ENCODE measurements at places on chromosomes 6 and 20.

DNA sequence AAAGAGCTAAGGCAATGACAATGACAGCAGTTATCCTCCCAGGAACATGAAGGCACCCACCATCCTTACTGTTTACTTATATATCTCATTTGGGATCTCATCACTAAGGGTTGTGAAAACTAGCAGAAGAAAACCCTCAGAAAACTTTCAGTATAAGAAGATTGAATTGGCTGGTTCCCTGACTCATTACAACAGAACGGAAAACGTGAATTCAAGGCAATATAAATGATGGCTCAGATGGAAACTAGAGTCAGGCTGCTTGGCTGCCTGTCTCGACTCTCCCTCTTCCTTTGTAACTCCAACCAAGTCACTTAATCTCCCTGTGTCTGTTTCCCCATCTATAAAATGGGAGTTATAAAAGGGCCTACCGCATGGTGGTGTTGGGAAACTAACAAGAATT is 387.1 kb upstream of the JARID2 start:
- no peak for DNase-seq
- H3K36me3 ChIP-seq = no peaks in the 10 kb centered on the region
- no peak overlapping the region for H3K4me3 ChIP-seq
- H3K27ac ChIP-seq = no peak overlapping the region
- H3K4me1 ChIP-seq = no peaks in the 10 kb centered on the region

DNA sequence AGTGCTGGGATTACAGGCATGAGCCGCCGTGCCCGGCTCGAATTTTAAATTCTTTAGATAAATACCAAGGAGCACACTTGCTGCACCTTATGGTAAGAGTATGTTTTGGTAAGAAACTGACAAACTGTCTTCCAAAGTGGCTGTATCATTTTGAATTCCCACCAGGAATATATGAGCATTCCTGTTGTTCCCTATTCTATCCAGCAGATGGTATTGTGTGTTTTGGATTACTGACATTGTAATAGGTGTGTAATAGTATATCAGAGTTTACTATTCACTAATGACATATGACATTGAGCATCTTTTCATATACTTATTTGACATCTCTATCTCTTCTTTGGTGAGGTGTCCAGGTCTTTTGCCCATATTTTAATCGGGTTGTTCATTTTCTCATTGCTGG is 40.5 kb downstream of the TGM6 start:
- H3K4me1 ChIP-seq = no peaks in the 10 kb centered on the region
- no peak overlapping the region for H3K4me3 ChIP-seq
- H3K27ac ChIP-seq = no peak overlapping the region
- DNase-seq = no peak
- H3K27me3 ChIP-seq = no peaks in the 10 kb centered on the region

DNA sequence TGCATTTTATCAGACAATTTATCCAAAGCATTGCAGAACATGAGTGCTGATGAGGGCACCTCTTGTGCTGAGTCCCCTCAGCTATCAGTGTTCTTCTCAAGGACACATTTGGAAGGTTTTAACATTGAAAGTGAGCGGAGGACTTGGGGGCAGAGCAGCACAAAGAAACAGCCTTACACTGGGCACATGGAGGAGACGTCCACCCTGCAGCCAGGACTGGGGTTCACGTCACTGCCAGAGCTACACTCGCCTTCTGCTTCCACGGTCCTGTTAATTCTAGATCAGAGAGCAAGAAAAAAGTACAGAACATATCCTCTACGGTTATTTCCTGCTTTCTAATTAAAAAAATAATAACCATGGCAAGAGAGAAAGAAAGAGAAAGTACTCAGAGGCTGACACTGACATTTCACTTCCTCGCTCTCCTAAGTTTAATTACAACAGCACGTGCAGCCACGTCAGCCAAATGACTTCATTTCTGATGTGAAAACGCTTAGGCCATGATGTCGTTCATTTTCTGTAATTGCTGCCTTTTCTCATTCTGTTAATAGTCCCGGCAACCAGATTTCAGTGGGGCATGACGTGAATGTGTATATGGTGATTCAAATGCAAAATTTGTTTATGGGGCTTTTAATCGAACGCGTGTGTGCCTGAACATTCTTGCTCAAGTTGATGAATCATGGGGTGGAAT is 5.1 kb downstream of the PRND start:
- peak overlapping the region; percentile 34 for H3K4me3 ChIP-seq
- no peak overlapping the region for H3K27ac ChIP-seq
- H3K36me3 ChIP-seq = no peaks in the 10 kb centered on the region
- DNase-seq = peak; percentile 16

DNA sequence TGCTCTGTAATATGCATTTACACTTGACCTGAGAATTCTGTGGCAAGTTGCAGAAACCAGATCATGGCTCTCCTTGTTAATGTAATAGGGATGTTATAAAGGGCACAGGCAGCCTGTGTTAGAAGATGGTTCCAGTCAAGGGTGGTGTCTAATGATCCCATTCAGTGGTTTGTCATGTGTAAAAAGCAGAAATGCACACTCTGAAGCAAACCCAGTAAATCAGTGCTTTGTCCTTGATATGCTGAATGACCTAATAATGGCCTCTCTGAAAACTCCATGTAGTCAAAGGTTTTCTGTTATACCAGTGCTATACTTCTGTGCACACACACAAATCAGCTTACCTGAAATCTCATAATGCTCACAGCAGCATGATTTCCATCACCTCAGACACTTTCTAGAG is 66.2 kb downstream of the SOBP start:
- no peaks in the 10 kb centered on the region for H3K4me1 ChIP-seq
- no peak for DNase-seq
- H3K27ac ChIP-seq = no peak overlapping the region
- no peak overlapping the region for H3K4me3 ChIP-seq
- no peaks in the 10 kb centered on the region for H3K27me3 ChIP-seq

DNA sequence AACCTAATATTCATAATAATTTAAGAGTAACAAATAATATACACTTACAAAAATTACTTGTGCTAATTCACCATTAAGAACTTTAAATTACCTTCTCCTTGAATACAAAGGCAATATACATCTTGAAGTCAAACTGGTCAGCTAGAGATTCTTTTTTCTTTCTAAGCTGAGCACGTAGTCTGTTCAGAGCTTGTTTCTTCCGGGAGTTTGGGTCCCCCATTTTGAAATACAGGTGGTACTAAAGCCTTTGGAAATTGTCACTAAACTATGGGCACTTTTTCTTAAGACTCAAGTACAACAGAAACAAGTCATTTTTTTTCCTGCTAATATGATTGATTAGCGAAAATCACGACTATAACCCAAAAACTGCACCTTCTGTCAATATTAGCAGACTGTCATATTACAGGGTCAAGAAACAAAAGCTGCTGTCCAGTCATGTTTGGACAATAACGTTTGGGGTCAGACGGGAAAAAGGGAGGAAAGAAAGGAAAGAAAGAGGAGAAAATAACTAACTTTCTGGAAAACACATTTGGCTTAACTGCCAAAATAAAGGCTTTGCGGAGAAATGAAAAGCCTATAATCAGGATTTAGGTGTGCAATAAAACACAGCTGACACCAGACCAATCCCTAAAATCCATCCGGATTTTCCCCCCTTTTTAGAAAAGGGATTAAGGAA is 367 bp downstream of the C6orf62 start:
- H3K36me3 ChIP-seq = peaks cover 7% of the 10 kb centered on the region
- peak overlapping the region; percentile 100 for H3K27ac ChIP-seq
- peaks cover 43% of the 10 kb centered on the region for H3K4me1 ChIP-seq
- H3K4me3 ChIP-seq = peak overlapping the region; percentile 98

- DNase-seq = no peak
- H3K27ac ChIP-seq = no peak within 1 kb of the TSS
- H3K36me3 ChIP-seq = no peaks in the 10 kb centered on the region
- peak within 1 kb of the TSS; percentile 88 for H3K4me3 ChIP-seq
Observed at GRCh38 chr6:167826896-167827582, at the start of gene AFDN. TSS of gene AFDN (plus strand) at chr6:167826911. CDS start at chr6:167827133, 222 bp downstream.

DNA sequence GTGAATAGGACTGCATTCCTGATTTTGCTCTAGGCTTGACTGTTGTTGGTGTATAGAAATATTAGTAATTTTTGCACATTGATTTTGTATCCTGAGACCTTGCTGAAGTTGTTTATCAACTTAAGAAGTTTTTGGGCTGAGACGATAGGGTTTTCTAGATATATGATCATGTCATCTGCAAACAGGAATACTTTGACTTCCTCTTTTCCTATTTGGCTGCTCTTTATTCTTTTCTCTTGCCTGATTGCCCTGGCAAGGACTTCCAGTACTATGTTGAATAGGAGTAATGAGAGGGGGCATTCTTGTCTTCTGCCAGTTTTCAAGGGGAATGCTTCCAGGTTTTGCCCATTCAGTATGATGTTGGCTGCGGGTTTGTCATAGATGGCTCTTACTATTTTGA is 13.4 kb downstream of the HLA-DOB start:
- no peak for DNase-seq
- H3K27me3 ChIP-seq = no peaks in the 10 kb centered on the region
- H3K4me1 ChIP-seq = no peaks in the 10 kb centered on the region
- H3K4me3 ChIP-seq = no peak overlapping the region
- no peaks in the 10 kb centered on the region for H3K36me3 ChIP-seq

DNA sequence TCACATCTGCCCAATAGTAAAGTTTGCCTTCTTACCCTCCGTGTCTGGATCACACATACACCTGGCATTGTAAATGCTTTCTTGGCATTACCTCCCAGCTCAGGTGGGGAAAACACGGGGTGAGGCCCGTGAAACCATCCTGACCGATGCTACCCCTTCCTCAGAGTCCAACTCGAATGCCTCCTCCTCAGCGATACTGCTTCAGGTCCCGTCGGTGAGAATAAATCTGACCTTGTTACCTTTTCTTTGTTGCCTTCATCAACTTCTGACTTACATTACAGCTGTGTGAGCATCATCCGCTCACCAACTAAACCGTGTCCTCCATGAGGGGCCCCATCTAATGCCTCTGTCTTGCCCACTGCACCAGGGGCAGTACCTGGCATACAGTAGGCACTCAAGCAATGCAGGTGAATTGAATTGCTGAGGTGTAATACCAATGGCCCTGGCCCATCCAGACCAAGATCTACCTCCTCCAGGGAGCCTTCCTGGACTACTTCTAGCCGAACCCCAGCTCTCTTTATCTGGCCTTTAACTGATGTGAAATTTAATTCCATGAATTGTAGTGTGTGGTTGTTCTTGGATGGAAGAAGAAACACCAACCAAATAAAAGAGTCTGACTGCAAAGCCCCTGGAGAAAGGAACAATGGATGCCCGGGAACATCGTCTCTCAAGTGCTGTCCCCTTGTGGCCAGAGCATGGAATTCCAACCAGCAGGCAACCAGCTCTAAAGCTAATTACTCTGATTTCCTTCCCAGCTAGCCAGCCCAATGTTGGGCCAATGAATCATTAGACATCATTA is 141.5 kb downstream of the ANKRD60 start:
- no peak overlapping the region for H3K27ac ChIP-seq
- no peaks in the 10 kb centered on the region for H3K27me3 ChIP-seq
- no peaks in the 10 kb centered on the region for H3K36me3 ChIP-seq
- DNase-seq = no peak

- H3K4me1 ChIP-seq = peaks cover 24% of the 10 kb centered on the region
- H3K27ac ChIP-seq = no peak overlapping the region
- no peak for DNase-seq
- H3K4me3 ChIP-seq = no peak overlapping the region
Observed at GRCh38 chr6:3026791-3027626, 27.3 kb downstream of the NQO2 start.

- H3K27ac ChIP-seq = no peak overlapping the region
- H3K36me3 ChIP-seq = no peaks in the 10 kb centered on the region
- H3K4me1 ChIP-seq = peaks cover 5% of the 10 kb centered on the region
- H3K4me3 ChIP-seq = peak overlapping the region; percentile 18
Observed at GRCh38 chr6:17012421-17013225, 89.2 kb upstream of the STMND1 start.

GRCh38 chr6:111734068-111735061 is 128.7 kb upstream of the TRAF3IP2 start:
- H3K27ac ChIP-seq = no peak overlapping the region
- no peaks in the 10 kb centered on the region for H3K36me3 ChIP-seq
- H3K4me1 ChIP-seq = no peaks in the 10 kb centered on the region
- no peak overlapping the region for H3K4me3 ChIP-seq
- H3K27me3 ChIP-seq = no peaks in the 10 kb centered on the region

DNA sequence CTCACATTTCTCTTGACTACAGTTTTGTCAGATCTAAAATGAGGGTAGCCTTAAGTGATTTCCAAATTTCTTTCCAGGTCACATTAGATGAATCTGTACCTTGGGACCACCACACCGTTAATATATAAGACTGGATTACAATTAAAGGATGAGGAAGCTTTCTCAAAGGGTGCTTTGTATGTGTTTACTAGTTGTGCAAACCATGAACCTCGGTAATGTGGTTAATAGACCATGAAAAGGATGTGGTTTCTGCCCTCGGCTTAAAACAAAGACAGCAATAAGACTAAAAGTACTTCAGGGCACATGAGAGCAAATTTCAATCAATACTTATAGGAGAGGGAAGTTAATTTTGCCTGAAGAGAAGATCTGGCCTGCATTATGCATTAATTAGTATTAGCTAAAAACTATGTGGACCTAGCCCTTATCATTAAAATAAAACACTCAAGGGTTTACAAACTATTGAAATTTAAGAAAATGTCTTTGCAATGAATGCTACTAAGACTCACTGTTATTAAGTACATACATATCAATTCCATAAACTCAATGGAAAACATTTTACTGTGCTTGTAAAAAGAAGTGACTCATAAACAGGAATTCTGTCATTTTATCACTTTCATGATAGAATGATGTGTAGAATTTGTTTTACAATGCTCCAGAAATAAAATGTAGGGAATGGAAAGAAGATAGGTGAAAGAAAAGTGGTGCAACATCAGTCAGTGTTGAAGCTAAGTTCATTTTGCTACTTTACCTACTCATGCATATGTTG is 936 bp upstream of the TMX4 start:
- peak overlapping the region; percentile 90 for H3K4me3 ChIP-seq
- H3K27me3 ChIP-seq = no peaks in the 10 kb centered on the region
- H3K27ac ChIP-seq = peak overlapping the region; percentile 93
- no peak for DNase-seq

- DNase-seq = no peak
- H3K36me3 ChIP-seq = no peaks in the 10 kb centered on the region
- no peak overlapping the region for H3K27ac ChIP-seq
- no peaks in the 10 kb centered on the region for H3K27me3 ChIP-seq
Observed at GRCh38 chr6:113873043-113873667, 16.0 kb downstream of the MARCKS start.

DNA sequence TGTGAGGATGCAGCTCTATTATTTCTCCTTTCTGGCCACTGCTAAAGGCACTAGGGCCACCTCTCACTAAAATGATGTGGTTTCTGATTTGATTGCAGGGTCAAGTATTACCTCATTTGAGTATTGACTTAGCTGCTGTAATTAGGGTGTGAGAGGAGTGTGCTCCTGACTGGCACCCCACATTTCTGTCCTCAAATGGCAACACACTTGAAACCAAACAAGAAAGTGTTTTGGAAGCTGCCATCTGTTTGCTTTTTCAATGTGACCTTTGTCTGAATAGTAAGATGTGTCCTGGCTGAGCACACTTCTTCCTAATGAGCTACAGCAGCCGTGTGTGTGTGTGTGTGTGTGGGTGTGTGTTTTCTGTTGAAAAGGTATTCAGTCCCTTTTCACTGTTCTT is 62.8 kb upstream of the SCP2D1 start:
- no peaks in the 10 kb centered on the region for H3K4me1 ChIP-seq
- no peak for DNase-seq
- no peak overlapping the region for H3K27ac ChIP-seq
- H3K36me3 ChIP-seq = no peaks in the 10 kb centered on the region

Data from thoracic aorta (tissue), 2 donors.